ENCODE measurements at places on chromosomes 12 and 14.

DNA sequence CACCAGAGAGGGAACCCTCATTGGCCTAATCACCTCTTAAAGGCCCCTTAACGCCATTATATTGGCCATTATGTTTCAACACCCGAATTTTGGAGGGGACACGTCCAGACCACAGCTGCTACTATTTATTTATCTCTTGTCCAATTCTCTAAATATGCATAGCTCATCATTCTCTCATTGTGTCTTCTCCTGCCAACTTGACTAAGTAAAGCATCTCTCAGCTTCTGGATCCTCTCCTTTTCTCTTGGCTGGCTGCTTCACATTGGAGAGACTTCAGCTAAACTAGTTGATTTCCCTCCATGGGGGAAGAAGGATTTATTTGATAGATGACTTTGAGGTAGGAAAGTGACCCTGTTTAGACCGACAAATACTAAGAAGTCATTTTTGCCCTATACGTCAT, 120.4 kb upstream of the KRR1 start:
- no peak for DNase-seq

- DNase-seq = no peak
These were observed 440.1 kb upstream of the FAR2 start for GRCh38 chr12:28708918-28709371.

DNA sequence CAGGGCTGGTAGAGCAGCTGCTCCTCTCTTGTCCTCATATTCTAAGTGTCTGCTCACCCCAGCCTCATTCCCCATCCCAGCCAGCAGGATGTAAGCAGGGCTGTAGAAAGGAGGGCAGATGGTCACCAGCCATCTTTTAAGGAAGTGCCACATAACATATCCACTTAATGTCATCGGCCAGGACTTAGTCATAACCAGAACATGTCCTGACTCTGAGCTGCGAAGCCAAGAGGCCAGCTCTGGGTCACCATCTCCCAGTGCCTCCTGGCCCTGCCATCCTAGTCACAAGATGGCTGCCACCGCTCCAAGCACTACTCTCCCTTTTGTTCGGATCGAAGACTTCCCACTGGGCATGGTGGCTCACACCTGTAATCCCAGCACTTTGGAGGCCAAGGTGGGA, 123.9 kb downstream of the PLXNC1 start:
- DNase-seq = no peak

GRCh38 chr12:105083551-105084105, 630 bp downstream of the ALDH1L2 start:
- DNase-seq = no peak

DNA sequence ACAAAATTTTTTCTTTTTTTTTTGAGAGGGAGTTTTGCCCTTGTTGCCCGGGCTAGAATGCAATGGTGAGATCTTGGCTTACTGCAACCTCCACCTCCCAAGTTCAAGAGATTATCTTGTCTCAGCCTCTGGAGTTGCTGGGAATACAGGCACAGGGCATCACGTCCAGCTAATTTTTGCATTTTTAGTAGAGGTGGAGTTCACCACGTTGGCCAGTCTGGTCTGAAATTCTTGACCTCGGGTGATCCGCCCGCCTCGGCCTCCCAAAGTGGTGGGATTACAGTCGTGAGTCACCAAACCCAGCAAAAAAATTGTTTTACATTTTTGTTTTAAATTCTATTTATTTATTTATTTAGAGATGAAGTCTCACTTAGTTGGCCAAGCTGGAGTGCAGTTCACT, 4.7 kb upstream of the SLC2A14 start:
- DNase-seq = no peak

- DNase-seq = no peak
These were observed 23.8 kb upstream of the ATP5MC2 start for GRCh38 chr12:53699678-53700025.

GRCh38 chr12:3315201-3315661, 175.8 kb upstream of the PRMT8 start:
- DNase-seq = no peak

DNA sequence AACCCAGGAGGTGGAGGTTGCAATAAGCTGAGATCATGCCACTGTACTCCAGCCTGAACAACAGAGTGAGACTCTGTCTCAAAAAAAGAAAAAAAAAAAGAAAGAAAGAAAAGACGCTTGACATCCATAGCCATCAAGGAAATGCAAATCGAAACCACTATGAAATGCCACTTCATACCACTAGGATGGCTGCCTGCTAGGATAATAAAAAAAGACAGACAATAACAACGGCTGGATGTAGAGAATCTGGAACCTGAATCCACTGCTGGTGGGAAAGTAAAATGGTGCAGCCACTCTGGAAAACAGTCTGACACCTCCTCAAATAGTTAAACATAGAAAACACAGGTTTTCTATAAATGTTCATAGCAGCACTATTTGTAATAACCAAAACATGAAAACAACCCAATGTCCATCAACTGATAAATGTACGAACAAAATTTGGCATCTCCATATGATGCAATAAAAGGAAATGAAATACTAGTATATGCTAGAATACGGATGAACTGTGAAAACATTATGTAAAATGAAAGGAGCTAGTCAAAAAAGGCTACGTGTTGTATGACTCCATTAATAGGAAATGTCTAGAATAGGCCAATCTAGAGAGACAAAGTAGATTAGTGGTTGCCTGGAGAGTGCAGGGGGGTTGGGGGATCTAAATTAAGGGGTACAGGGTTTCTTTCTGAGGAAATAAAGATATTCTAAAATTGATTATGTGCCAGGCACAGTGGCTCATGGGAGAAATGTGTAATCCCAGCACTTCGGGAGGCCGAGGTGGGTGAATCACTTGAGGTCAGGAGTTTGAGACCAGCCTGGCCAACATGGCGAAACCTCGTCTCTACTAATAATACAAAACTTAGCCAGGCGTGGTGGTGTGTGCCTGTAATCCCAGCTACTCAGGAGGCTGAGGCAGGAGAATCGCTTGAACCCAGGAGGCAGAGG, 9.7 kb downstream of the WSB2 start:
- DNase-seq = no peak

GRCh38 chr14:57729208-57730187, 136.4 kb downstream of the SLC35F4 start:
- no peak for DNase-seq

DNA sequence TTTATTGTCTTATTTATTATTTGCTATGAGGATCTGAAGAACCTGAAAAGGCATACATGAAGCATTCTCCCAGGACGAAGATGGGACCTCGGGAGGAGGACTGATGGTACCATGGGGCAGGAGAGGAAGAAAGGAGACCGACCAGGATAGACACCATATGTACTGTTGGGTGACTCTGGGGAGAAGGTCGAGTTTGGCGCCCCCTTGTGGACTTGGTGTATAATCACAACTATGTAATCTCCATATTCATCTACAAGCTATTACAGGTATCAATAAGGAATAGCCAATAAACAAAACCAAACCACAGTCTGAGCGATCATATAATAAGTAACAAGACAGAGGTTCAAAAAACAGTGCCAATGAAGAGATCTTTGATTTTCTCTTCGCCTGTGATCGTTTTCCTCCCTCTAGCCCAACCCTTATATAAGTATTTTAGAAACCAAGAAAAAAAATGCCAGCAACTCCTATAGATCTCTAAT, 139.1 kb downstream of the SPTSSA start:
- peak; percentile 70 for DNase-seq

- DNase-seq = no peak
These were observed 21.3 kb downstream of the SETD1B start for GRCh38 chr12:121825041-121825523.

- no peak for DNase-seq
These were observed 247.1 kb downstream of the FBXL14 start for GRCh38 chr12:1347294-1347693.

DNA sequence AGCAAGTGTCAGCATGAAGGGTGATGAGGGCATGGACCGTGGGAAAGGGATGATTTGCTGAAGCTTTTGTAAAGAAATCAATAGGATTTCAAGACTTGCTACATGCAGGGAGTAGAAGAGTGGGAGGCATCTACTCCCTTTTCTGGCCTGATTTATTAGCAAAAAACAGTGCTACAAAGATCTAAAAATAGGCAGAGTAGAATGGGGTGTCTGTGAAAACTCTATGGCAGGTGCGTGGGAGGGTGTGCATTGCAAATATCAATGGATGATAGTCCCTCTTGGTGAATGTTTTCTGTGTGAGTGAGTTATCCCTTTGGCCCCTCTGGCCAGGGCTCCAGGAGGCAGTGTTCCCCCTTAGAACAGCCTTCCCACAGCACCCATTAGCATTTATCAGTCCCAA, 139.0 kb downstream of the SMOC1 start:
- DNase-seq = no peak

DNA sequence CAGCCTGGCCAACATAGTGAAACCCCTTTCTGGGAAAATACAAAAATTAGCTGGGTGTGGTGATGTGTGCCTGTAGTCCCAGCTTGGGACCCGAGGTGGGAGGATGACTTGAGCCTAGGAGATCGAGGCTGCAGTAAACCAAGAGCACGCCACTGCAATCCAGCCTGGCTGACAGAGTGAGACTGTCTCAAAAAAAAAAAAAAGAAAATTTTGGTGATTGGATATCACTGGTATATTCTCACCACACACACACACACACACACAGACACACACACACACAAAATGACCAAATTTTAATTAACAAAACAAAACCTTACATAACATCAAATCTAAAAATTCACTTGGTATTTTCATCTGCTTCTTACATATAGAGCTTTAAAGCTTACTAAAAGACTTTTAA, 3.4 kb upstream of the FAM177A1 start:
- DNase-seq = no peak

DNA sequence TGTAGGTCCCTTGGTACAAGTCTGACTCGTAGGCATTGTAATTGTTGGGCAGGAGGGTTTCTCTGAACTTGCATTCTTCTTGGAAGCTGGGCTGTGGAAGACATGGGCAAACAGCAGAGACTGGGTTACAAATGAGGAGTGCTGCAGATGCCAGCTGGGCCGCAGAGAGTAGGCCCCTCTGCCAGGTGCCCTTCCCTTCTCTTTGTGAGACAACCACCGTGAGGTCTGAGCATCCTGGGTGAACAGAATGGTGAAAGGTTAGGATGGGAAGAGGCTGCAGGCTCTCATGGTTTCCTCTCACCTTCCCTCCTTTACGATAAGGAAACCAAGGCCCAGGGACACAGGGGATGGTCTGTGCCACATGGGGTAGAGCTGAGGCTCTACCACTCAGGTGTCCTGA, 11.3 kb downstream of the FGF6 start:
- no peak for DNase-seq

DNA sequence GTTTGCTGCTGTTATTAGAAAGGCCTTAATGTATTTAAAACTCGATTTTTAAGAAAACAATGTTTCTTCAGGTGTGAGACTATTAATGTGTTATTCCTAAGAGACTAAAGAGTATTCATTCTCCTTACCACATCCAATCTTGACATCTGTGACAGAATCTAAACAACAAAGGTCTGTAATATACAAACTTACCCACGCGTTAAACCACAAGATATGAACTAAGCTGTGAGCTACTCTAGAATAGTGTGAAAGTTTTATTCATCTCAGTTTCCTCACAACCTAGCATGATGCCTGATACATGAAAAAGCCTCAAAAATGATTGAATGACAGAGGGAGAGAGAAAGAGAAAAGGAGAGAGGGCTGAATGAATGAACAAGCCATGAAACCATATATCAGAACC, 117.3 kb upstream of the COCH start:
- DNase-seq = no peak

- no peak for DNase-seq
These were observed 88.8 kb downstream of the SCFD1 start for GRCh38 chr14:30710876-30711275.

Measured in activated CD4-positive, CD25-positive, alpha-beta regulatory T cell treated with anti-CD3 and anti-CD28 coated beads, Interleukin-2, amount 50 U/mL, for 16 hours (primary cell).